ENCODE measurements at places on chromosomes 6 and 20. TPM values are rescaled to one million over a fixed set of nuclear protein-coding genes. Genes with fewer than 3 reads are reported as not detected.

The HLA-DRB5 gene
- 29.2 TPM for total RNA-seq

The PGC gene
- not detected for total RNA-seq

The ANKRD66 gene
- not detected for total RNA-seq

The ACTL10 gene
- total RNA-seq, result 2.4 TPM

The HBS1L gene
- total RNA-seq, result 71.5 TPM

The ADGRB3 gene
- total RNA-seq, result not detected

The SAMD3 gene
- total RNA-seq, result 49.5 TPM

The PTCRA gene
- not detected for total RNA-seq

The SLC52A3 gene
- total RNA-seq, result not detected

- H3K27ac ChIP-seq, result no peak overlapping the region
- H3K27me3 ChIP-seq, result no peaks in the 10 kb centered on the region
- no peaks in the 10 kb centered on the region for H3K36me3 ChIP-seq
- no peak for DNase-seq
Observed at GRCh38 chr6:169968541-169969270, 217.3 kb downstream of the ERMARD start.

GRCh38 chr20:17647391-17648314, 34.4 kb downstream of the RRBP1 start:
- H3K27me3 ChIP-seq, result no peaks in the 10 kb centered on the region
- H3K36me3 ChIP-seq, result no peaks in the 10 kb centered on the region
- no peak overlapping the region for H3K4me3 ChIP-seq
- no peak for DNase-seq

GRCh38 chr20:11752336-11752735, 165.4 kb upstream of the BTBD3 start:
- H3K27me3 ChIP-seq, result no peaks in the 10 kb centered on the region
- no peak overlapping the region for H3K4me3 ChIP-seq
- H3K27ac ChIP-seq, result no peak overlapping the region
- no peak for DNase-seq
- no peaks in the 10 kb centered on the region for H3K4me1 ChIP-seq

DNA sequence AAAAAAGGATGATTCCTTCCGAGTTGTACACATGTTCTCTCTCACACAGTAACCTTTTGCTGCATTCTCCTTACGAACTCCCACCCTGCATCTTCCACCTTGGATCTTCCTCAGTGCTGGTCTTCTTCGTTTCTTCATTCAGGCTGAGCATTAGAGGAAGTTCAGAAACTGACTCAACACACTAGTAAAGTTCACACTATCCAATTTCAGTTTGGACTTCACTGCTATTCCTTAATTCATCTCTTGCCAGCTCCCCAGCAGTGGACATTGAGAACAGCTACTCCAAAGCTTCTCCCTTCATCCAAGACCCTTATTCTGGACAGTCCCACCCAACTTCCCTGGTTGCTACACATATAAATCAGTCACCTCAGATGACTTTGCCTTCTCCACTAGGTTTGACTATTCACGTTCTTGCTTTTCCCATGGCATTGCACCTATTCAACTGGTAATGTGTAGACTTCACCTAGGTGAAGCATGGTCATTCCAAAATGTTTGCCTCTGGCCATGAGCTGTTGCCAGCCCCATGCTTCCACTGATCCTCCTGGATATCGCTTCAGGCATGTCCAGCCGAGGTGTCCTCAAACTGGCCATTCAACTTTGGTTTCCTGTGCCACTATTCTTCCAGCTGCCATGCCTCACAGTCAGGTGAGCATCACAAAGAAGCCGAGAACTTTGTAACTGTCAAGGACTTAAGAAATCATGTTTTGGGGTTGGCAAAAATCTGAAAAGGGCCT, 103.9 kb upstream of the EMILIN3 start:
- no peak for DNase-seq
- H3K4me1 ChIP-seq, result peaks cover 5% of the 10 kb centered on the region
- H3K27ac ChIP-seq, result no peak overlapping the region
- H3K36me3 ChIP-seq, result peaks cover 25% of the 10 kb centered on the region
- no peak overlapping the region for H3K4me3 ChIP-seq
- H3K27me3 ChIP-seq, result no peaks in the 10 kb centered on the region

- no peak overlapping the region for H3K4me3 ChIP-seq
- H3K36me3 ChIP-seq, result no peaks in the 10 kb centered on the region
- peaks cover 10% of the 10 kb centered on the region for H3K27me3 ChIP-seq
- no peaks in the 10 kb centered on the region for H3K4me1 ChIP-seq
Observed at GRCh38 chr20:5357946-5358345, 41.2 kb upstream of the PROKR2 start.

DNA sequence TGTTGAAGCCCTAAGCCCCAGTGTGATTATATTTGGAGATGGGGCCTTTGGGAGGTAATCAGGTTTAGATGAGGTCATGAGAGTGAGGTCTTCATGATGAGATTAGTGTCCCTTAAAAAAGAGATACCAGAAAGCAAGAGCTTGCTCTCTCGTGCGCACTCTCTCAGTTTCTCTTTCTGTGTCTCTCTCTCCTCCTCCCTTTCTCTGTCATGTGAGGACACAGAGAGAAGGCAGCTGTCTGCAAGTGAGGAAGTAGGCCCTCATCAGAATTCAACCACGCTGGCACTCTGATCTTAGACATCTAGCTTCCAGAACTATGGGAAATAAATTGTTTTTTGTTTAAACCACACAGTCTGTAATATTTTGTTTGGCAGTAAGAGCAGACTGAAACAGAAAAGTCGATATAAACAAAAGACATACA, 180.5 kb downstream of the IBTK start:
- DNase-seq, result no peak
- H3K27ac ChIP-seq, result no peak overlapping the region
- H3K4me3 ChIP-seq, result no peak overlapping the region
- no peaks in the 10 kb centered on the region for H3K4me1 ChIP-seq

GRCh38 chr6:47934023-47934422, 152.2 kb downstream of the OPN5 start:
- no peaks in the 10 kb centered on the region for H3K4me1 ChIP-seq
- no peaks in the 10 kb centered on the region for H3K36me3 ChIP-seq
- no peak overlapping the region for H3K27ac ChIP-seq
- peaks cover 1% of the 10 kb centered on the region for H3K27me3 ChIP-seq
- no peak for DNase-seq

GRCh38 chr20:23157734-23158133, 71.6 kb upstream of the CD93 start:
- H3K36me3 ChIP-seq, result no peaks in the 10 kb centered on the region
- H3K4me3 ChIP-seq, result no peak overlapping the region
- peaks cover 43% of the 10 kb centered on the region for H3K4me1 ChIP-seq
- no peak overlapping the region for H3K27ac ChIP-seq
- DNase-seq, result no peak
- H3K27me3 ChIP-seq, result no peaks in the 10 kb centered on the region

DNA sequence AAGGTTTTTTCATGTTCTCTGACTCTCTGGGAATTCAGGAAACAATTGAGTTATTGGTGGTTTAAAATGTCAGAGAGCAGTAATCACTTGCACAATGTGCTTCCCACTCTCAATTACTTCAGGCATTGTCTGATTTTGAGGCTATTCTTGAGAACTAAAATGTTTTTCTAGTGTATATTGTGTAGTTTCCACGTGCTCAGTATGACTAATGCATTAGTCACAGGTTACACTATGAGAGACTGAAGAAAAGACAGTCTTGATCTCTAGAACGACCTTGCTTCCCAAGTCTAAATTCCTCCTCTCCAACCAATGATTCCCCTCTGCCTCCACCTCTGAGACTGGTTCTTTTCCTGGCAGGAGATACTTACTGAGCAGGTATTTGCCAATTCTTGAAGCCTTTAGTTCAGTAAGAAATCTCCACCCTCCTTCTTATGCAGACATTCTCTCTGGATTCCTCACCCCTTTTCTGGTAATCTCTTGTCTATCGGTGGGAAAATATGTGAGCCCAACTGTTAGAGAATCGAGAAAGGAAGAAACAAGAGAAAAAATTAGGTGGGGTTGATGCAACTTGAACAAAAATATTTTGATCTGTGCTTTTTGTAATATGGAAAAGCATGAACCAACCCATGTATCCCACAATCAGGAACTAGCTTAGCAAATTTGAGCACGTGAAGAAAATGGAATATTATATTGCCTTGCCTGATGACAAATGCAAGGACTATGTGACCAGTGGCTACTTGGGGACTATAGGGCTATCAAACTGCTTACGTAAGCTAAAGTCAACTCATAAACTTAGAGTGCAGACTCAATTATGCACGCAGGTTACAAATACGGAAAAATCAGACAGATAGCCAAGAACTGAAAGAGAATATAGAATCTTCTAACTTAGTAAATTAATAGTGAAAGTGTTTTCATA, 61.1 kb upstream of the SLC22A16 start:
- peaks cover 18% of the 10 kb centered on the region for H3K4me1 ChIP-seq
- DNase-seq, result no peak
- H3K4me3 ChIP-seq, result no peak overlapping the region
- H3K27me3 ChIP-seq, result no peaks in the 10 kb centered on the region
- H3K27ac ChIP-seq, result no peak overlapping the region

DNA sequence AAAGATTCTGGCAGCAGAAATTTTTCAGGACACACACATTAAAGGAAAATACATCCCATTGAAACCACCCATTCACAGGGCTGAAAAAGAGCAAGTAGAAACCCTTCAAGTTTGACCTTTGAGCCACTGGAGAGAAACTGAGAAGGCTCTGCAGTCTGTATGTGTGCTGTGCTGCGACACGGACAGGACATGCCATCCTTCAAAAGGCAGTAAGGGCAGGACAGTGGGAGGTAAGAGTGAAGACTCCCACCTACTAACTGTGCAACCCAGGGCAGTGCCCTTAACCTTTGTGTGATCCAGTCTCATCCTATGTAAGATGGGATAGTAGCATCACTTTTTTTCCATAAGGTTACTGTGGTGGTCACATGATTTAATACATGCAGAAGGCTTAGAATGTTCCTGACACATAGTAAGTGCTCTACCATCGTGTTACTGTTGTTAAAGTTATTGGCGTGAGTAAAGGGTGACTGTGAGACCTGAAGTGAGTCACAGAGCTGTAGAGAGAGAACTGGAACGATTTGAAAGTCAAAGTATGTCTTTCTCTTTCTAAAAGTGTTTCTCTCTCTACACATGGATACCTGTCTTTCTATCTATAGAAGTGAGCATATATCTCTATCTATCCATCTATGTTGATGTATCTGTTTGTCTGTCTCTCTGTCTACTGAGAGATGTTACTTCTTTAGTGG, 153.7 kb upstream of the OLIG3 start:
- no peak overlapping the region for H3K4me3 ChIP-seq
- no peaks in the 10 kb centered on the region for H3K4me1 ChIP-seq
- H3K27ac ChIP-seq, result no peak overlapping the region
- DNase-seq, result no peak
- peaks cover 2% of the 10 kb centered on the region for H3K36me3 ChIP-seq
- peaks cover 22% of the 10 kb centered on the region for H3K27me3 ChIP-seq

- DNase-seq, result no peak
- no peaks in the 10 kb centered on the region for H3K27me3 ChIP-seq
- H3K4me1 ChIP-seq, result no peaks in the 10 kb centered on the region
- no peaks in the 10 kb centered on the region for H3K36me3 ChIP-seq
Observed at GRCh38 chr6:54897462-54898189, 51.1 kb downstream of the FAM83B start.

DNA sequence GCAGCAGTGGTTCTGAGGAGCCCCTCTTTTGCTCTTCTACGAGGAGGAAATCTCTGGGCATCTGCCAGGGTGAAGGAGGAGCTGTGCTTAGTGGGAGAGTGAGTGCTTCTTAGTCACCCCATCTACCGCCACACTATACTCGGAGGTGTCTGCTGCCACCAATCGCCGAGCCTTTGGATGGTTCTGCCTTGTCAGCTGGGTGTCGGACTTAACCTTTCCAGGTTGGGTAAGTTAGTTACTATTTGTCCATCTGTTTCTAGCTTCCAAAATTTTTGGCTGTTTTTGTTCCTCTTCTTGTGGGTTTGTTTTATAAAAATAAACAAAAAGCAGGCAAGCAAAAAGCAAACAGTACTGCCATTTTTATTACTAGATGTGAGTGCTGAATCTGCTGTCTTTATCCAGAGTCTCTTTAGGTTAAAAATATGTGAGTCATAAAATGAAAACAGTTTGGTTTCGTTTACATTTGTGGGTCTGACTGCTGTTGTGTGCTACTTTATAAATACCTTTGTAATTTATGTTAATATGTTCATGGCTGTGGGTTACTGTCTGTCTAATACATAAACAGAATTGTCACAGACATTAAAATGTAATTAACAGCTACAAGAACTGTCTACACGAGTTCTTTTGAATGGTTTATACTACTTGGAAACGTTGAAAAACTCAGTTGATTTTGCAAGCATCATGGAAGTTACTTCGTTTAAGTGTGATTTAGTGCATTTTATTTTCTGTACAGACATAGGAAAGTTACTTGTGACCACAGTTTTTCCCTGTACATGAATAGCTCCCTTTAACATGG, 89.2 kb downstream of the ARID1B start:
- no peak overlapping the region for H3K27ac ChIP-seq
- no peak overlapping the region for H3K4me3 ChIP-seq
- H3K4me1 ChIP-seq, result peaks cover 50% of the 10 kb centered on the region
- no peaks in the 10 kb centered on the region for H3K27me3 ChIP-seq
- DNase-seq, result no peak

GRCh38 chr6:84390851-84391250, 163.4 kb upstream of the CEP162 start:
- no peak overlapping the region for H3K27ac ChIP-seq
- H3K27me3 ChIP-seq, result no peaks in the 10 kb centered on the region
- no peaks in the 10 kb centered on the region for H3K36me3 ChIP-seq
- no peaks in the 10 kb centered on the region for H3K4me1 ChIP-seq
- DNase-seq, result no peak

- no peak for DNase-seq
- H3K27me3 ChIP-seq, result peaks cover 12% of the 10 kb centered on the region
- H3K27ac ChIP-seq, result no peak overlapping the region
- no peaks in the 10 kb centered on the region for H3K4me1 ChIP-seq
Observed at GRCh38 chr6:46584586-46584985, 68.0 kb downstream of the CYP39A1 start.

DNA sequence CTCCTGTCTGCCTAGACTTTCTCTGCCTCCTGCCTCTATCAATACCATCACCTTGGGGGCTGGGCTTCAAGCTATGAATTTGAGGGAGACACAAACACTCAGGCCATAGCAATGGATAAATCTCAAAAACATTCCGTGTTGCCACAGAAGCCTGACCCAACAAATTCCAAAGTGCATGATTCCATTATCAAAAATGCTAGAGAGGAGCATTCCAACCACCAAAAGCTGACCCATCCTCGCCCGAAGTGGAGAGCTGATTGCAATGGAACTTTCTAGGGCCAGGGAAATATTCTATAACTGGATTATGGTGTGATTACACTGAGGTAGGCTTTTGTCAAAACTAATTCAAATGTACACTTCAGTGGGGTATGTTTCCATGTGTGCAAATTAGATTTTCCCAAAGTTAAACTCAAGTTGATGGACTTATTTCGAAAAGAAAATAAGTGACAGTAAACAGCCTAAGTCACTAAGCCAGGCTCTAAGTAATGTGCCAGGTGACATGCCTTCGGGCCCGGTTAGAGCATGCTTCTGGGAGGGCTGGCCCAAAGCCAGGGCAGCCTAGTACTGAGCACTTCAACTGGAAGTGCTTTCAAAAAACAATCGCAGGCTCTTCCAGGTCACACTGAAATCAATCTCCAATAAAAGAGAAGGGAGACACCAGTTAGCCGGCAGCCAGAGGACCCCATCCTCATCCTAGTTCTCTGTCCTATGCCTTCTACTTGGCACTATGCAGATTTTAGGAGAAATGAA, 142.3 kb downstream of the TBXT start:
- no peak overlapping the region for H3K4me3 ChIP-seq
- H3K27ac ChIP-seq, result no peak overlapping the region
- H3K4me1 ChIP-seq, result no peaks in the 10 kb centered on the region
- H3K36me3 ChIP-seq, result no peaks in the 10 kb centered on the region
- H3K27me3 ChIP-seq, result no peaks in the 10 kb centered on the region
